ENCODE measurements at places on chromosomes 4 and X.

GRCh38 chr4:24241511-24241910 is 342.8 kb downstream of the DHX15 start:
- ATAC-seq, result no peak

DNA sequence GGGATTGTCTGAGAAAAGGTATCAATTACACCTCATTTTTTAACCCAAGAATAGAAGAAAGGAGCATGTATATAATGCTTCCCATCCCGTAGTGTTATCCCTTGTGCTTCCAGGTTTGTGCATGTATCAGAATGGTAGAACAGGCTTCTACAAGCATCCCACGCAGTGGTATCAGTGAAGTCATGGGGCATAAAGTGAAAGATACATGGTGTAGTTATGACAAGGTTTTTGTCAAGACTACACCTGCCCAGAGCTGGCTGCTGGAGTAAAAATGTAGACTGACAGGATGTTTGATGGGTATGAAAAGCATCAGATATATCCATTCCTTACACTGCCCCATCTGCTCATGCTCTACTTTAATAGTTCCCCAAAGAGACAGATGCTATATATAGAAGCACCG is 9.5 kb downstream of the TLR1 start:
- ATAC-seq, result no peak

DNA sequence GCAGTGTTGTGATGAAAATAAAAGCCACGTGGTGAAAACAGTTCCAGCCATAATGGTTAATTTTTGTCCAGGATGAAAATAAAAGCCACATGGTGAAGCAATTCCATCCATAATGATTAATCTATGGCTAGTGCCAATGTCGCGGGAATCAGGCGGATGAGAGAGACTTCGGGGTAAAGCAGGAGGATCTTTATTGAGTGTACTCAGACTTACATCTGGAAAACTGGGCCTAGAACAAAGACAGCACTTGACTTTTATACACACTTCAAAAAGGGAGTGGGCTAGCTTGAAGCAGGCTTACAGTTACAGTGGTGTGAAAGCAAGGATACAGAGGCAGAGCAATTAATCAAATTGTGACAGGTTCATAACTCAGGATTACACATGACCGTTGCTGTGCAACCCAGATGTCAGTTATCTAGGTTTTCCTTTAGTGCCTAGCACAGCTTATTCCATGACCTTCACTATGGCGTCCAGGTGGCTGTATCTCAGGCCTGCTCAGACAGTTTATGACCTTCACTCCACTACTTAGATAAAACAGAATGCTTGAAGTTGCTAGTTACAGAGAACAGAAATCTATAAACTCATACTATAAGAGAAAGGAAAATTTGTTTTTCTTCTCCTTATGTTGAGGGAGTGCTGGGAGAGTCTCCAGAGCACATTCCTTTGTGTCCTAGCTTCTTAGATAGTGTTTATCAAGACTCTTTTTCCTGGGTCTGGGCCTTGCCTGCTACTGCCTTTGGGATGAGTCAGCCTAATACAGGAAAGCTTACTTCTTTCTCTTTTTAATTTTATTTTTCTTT is 5.9 kb upstream of the PLA2G12A start:
- no peak for ATAC-seq

DNA sequence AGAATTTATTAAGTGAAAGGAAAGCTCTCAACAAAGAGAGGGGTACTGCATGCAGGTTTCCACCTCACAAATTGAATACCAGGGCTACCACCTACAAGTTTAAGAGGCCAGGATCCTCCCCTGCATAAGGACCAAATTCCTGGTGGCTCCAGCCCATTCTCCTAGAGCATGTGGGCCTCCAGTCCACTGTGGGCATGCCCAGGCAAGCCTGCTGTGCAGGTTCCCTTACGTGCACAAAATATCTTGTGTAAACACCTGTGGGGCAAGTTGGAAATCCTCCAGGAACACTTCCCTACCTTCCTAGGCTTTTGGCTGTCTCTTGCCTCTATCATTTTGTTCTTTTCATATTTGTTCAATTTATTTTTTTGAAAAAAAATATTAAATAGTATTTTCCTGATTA is 724.3 kb downstream of the ARAP2 start:
- no peak for ATAC-seq

- ATAC-seq, result no peak
Observed at GRCh38 chr4:41290479-41290878, 33.8 kb downstream of the UCHL1 start.

DNA sequence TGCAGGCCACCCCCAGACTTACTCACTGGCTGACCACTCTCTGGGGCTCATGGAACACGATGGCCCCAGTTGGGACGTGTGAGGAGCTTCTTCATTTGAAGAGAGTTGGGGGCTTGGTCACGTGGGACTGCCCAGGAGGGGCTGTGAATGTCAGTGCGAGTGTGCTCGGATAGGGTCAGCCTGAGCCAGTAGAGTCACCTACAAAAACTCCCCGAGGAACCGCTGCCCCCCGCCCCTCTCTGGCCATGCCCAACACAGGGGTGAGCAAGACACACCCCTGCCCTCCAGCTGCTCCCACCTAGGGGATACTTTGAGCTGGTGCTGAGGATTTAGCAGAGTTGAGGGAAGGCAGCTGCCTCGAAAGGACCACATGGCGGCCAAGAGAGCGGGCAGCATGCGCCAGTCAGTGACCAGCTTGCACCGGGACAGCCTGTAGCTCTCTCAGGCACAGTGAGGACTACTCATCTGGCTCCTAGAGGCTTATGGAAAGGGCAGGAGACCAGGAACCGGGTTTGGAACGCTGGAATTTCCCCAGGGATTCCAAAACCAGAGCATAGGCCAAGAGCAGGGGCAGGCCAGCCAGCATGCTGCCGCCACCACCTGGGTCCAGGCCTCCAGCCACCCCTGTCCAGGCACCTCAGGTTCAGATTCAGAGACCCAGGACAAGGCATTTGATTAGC is 8.4 kb downstream of the PNMA6E start:
- no peak for ATAC-seq

- ATAC-seq, result no peak
Observed at GRCh38 chr4:75683482-75684155, 10.4 kb upstream of the G3BP2 start.

- no peak for ATAC-seq
Observed at GRCh38 chr4:155609455-155610059, 57.1 kb upstream of the GUCY1A1 start.

- no peak for ATAC-seq
Observed at GRCh38 chr4:40628888-40629287, 776 bp downstream of the RBM47 start.

DNA sequence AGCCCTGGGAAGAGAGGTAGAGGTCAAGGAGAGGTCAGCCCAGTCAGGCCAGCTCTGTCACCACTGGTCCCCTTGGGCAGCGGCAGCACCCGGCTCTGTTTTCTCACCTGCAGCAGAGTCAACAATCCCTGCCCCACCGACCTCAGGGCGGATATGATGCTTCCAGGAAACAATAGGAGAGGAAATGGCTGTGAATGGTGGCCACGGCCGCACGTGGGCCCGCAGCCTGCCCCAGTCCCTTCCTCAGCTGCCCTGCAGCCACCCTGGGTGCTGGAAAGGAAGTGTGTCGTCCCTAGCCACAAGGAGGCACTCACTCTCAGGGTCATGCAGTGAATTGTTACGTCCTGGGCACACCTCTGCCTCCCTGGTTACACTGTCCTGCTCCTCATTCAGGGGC is 92.5 kb upstream of the ENPP6 start:
- peak; percentile 62 for ATAC-seq

- ATAC-seq, result no peak
Observed at GRCh38 chr4:41443340-41444079, 94.4 kb upstream of the LIMCH1 start.

DNA sequence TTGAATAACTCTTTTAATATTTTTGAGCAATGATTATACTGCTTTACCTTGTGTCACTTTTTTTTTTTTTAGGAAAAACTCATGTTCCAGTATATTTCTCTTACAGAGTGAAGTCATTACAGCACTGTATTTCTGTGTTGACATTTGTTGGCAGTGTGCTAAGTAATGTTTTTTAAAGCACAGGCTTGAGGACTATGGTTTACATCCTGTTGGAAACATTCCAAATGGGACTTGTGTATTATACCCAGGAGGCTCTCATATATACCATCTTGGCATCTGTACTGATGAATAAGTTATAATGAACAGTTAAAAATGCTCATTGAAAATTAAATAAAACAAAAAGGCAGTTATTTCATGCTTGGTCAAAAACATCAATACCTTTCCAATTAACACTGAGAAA is 33.8 kb downstream of the CEP44 start:
- ATAC-seq, result no peak

- no peak for ATAC-seq
Observed at GRCh38 chr4:140335076-140335475, 38.4 kb upstream of the SCOC start.

GRCh38 chrX:148135738-148136137 is 154.6 kb downstream of the FMR1NB start:
- no peak for ATAC-seq

DNA sequence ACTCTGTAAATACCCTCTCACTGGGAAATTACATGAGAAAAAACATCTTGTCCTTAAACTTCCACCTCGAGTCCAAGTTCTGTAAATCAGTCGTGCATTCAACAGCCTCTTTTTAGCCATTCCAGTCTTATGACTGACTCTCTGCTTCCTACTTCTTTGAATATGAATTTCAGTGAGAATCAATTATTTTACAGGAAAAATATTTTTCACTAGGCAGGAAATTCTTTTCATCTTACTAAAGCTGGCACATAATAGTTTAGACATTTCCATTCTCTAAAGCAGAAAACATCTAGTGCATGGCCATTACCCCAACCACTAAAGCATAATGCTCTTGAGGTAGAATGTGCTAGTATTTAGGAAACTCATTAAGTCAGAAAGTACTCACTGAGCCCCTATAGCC is 565.7 kb upstream of the FAT1 start:
- no peak for ATAC-seq

DNA sequence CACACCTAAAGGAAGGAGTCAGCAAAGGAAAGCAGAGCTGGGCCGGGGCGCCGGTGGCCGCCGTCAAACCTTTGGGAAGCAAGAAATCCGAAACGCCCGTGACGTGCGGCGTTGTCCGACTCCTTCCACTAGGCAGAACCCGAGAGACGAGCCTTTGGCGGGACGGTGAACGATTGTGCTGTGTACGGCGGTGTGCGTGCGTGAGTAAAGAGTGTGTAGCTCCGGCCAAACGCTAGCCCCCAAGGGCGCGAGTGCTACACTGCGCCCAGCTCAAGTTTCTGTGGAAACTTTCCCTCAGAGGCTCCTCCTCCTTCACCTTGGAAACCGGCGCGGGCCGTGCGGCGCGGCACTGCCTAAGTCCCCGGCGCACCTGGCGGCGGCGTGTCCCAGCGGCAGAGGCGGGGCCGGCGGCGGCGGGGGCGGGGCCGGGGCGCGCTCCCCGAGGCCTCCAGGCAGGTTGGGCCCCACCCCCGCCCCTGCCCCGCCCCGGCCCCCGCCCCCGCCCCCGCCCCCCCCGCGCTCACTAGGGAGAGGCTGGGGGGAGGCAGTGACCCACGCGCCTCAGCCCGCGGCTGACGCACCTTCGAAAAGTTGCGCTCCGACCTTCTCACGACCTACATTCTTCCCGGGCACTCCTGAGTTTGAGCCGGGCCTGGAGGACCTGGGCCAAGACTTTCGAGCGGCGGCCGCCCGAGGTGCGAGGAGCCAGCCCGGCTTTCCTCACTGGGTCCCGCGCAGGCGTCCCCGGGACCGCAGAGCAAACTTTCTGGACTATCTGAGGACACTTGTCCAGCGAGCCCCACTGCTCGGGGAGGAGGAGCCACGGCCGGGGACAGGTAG is at the start of gene FHIP1A:
Gene FHIP1A (plus strand): TSS at position 547 of the 840 bp plus-strand sequence. CDS start 157,084 bp downstream, outside the sequence.
- peak; percentile 89 for ATAC-seq

DNA sequence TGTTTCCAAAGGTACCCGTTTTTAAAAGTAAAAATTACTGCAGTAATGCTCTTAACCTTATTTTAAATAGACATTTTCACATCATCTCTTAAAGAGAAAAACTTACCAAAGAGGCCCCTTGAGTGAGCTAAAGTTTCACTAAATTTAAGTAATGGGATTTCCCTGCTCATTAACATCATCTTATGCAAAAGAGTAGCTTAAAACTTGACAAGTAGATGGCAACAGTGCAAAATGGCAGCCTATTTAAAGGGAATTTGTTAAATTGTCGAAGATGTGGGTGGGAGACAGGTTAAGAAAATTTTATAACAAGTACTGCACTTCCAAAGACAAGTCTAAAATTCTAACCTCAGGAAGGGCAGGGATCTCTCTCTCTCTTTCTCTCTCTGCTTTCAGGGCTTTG is 271.7 kb upstream of the LDB2 start:
- ATAC-seq, result no peak

DNA sequence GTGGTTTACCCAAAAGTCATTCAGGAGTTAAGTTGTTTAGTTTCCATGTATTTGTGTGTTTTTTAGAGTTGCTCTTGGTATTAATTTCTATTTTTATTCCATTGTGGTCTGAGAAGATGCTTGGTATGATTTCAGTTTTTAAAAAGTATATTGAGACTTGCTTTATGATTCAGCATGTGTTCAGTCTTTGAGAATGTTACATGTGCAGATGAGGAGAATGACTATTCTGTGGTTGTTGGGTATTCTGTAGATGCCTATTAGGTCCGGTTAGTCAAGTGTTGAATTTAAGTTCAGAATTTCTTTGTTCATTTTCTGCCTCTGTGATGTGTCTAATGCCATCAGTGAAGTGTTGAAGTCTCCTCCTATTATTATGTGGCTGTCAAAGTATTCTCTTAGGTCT is 249.4 kb downstream of the ARHGAP10 start:
- peak; percentile 41 for ATAC-seq

- ATAC-seq, result no peak
Observed at GRCh38 chrX:3950373-3950772, 236.9 kb upstream of the PRKX start.

- ATAC-seq, result no peak
Observed at GRCh38 chr4:176920694-176921093, 128.0 kb upstream of the VEGFC start.

DNA sequence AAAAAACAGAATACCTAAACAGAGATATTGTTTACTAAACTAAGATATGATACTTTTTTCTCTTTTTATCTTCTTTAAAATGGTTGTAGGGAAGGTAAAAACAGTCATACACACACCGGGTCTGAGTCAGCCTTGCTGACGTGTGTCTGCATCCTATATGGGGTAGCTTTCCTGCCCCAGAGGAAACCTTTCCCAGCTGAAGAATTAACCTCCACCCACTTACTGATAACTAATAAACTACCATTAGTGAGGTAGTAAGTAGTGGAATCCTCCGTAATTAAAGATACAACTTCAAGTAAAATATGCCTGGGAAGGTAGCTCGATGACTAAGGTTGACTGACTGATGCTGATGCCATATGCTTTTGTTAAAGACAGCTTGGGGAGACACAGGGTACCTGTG is 312.2 kb downstream of the DCTD start:
- ATAC-seq, result no peak

DNA sequence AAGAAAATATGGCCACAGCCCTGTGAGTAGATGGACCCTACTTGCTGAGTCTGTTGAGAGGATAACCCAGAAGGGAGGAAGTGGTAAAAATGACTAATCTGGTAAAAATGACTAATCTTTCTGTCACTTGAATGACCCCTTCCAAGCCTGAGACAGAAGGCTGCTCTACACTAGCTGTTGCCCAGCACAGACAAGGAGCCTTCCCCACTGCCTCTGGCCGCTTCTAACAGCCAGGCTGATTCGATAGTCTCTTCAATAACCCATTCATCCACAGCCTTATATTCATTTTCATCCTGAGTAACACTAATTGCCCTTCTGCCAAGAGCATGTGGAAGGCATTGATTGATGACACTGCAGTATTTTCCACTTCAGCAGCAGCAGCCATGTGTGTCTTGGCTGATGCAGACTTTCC is 18.4 kb downstream of the MAGEB17 start:
- ATAC-seq, result peak; percentile 51

Data from activated CD4-positive, CD25-positive, alpha-beta regulatory T cell treated with anti-CD3 and anti-CD28 coated beads, Interleukin-2, amount 50 U/mL, for 24 hours (primary cell).